Right cardiac atrium (tissue), 5 donors: ENCODE measurements at places on chromosomes 11 and 22. TPM values are rescaled to one million over a fixed set of nuclear protein-coding genes. Genes with fewer than 3 reads are reported as not detected.
A peak's percentile ranks its signal among the peaks of the same experiment; 100 is the strongest.

GRCh38 chr11:112548641-112549040 is 288.0 kb upstream of the PLET1 start:
- DNase-seq = no peak

Gene SLC2A11
- polyA plus RNA-seq = 23.4 TPM

DNA sequence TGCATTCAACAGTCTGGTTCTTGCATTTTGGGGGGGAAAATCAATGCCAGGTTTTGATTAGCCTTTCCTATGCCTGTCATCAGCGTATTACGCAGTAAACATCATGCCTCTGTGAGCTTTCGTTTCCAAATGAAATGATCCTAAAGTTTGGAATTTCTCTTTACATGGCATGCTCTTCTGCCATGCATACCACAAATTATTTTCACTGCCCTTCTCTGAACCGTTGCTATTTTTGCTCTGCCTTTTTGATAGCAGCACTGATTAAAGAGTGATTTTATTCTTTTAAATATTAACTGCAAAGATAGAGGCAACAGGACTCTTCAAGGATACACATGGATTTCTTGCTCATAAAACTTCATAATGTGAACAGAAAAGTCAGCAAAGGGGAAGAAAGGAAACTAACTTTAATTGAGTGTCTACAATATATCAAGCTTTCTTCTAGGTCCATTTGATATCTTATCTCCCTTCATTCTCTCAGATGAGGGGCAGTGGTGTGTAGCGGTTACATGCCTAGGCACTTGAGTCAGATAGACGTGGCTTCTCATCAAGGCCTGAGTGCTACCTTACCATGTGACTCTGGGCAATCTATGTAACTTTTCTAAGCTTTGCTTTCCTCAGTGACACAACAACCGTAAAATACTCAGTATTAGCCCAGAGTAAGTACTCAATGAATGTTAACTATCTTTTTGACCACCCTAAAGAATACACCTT is 25.0 kb upstream of the FZD4 start:
- DNase-seq = no peak

GRCh38 chr22:30217698-30218560 is 28.6 kb downstream of the LIF start:
- DNase-seq = no peak

Gene ZDHHC8
- polyA plus RNA-seq = 34.2 TPM

GRCh38 chr11:1455032-1455762 is 31.4 kb downstream of the MOB2 start:
- no peak for DNase-seq

Gene OR2AG2
- not detected for polyA plus RNA-seq

DNA sequence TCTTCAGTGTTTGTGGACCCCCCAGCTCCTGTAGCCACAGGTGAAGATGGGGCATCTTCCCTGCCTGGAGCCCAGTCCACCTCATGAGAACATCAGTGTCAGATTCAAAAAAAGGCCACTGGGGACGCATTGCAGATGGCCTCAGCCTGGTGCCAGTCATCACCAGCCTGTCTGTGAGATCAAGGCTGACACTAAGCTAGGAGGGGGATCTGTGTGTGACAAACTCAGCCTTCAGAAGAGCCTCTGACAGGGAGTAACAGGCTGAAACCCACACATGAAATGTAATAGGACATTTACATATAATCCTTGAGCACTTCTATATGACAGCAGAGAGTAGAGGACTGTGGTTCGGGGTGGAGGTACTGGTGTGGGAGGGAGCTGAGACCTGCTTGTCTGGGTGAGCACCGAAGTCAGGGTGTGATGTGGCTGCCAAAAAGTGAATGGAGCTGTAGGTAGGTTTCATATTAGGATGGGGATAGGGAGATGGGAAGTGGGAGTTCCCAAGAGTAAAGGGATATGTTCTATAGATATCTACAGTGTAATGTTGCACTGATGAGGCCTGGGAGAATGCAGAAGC is 20.5 kb upstream of the CCDC134 start:
- no peak for DNase-seq

Gene EMID1
- polyA plus RNA-seq = 0.95 TPM

GRCh38 chr22:36746375-36746970 is 29.4 kb downstream of the IFT27 start:
- DNase-seq = no peak

- no peak for DNase-seq
These were observed 20.8 kb upstream of the IL18BP start for GRCh38 chr11:71977743-71978418.

GRCh38 chr11:100930185-100930778 is 199.3 kb downstream of the PGR start:
- no peak for DNase-seq

Gene UBASH3B
- 0.34 TPM for polyA plus RNA-seq

DNA sequence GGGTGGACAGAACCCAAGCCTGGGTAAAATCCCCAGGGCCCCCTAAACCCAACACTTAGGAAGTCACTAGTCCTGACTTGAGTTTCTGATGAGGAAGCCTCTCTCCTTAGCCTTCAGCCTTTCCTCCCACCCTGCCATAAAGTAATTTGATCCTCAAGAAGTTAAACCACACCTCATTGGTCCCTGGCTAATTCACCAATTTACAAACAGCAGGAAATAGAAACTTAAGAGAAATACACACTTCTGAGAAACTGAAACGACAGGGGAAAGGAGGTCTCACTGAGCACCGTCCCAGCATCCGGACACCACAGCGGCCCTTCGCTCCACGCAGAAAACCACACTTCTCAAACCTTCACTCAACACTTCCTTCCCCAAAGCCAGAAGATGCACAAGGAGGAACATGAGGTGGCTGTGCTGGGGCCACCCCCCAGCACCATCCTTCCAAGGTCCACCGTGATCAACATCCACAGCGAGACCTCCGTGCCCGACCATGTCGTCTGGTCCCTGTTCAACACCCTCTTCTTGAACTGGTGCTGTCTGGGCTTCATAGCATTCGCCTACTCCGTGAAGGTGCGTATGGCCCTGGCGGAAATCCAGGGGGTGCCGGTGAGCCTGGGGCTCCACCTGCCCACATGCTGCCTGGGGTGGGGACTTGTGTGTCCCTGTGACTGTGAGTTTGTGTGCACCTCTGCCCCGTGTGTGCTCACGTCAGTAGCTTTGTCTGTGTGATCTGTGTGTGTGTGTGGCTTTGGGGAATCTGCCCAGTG is at the start of gene IFITM1:
TSS of gene IFITM1 (plus strand) at position 254 of the 767 bp plus-strand sequence. CDS start at position 385, 131 bp downstream.
- peak; percentile 26 for DNase-seq

GRCh38 chr11:93652161-93652597 is 9.3 kb upstream of the CEP295 start:
- no peak for DNase-seq

- DNase-seq = no peak
These were observed 7.8 kb downstream of the DSCAML1 start for GRCh38 chr11:117789241-117789640.

- no peak for DNase-seq
These were observed 1.6 kb upstream of the CCDC188 start for GRCh38 chr22:20152464-20152890.

Gene DEFB131B
- polyA plus RNA-seq = not detected

DNA sequence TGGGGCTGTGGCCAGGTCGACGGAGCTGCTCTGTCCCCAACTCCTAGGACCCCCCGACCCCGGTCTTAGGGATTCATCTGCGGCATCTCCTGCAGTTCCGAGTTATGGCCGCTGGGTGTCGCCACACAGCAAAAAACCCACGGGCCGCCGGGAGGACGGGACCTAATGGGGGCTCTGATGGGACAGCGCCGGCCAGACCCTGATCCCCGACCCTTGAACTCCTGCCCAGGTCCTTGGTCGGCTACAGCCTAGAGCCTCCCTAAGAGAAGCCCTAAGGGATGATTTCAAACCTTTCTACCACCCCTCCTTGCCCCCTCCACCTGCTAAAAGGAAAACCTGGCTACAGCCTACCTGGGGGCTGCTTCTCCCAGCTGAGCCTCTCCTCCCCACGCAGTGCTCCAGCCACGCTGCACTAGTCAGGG is 30.8 kb upstream of the LRRC10B start:
- peak; percentile 84 for DNase-seq
